ENCODE measurements at places on chromosomes 3 and 15.
A peak's percentile ranks its signal among the peaks of the same experiment; 100 is the strongest.

DNA sequence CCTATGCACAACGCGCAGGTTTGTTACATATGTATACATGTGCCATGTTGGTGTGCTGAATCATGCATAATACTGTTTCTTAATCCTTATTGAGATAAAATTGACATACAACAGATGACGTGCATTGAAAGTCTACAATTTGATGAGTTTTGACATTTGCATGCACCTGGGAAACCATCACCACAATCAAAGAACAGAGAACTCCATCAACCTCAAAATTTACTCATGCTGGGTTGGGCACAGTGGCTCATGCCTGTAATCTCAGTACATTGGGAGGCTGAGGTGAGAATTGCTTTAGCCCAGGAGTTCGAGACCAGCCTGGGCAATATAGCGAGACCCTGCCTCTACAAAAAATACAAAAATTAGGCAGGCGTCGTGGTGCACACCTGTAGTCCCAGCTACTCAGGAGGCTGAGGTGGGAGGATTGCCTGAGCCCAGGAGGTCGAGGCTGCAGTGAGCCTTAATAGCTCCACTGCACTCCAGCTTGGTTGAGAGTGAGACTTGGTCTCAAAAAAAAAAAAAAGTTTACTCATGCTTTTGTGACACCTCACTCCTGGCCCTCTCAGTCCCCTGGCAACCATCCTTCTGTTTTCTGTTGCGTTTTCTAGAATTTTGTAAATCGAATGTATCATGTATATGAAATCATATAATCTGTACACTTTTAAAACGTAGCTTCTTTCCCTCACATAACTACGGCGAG, 56.6 kb downstream of the BHLHE40 start:
- no peak for DNase-seq

GRCh38 chr3:69752241-69752640, 13.0 kb downstream of the MITF start:
- DNase-seq = no peak

GRCh38 chr3:30456264-30456663, 150.1 kb upstream of the TGFBR2 start:
- DNase-seq = no peak

DNA sequence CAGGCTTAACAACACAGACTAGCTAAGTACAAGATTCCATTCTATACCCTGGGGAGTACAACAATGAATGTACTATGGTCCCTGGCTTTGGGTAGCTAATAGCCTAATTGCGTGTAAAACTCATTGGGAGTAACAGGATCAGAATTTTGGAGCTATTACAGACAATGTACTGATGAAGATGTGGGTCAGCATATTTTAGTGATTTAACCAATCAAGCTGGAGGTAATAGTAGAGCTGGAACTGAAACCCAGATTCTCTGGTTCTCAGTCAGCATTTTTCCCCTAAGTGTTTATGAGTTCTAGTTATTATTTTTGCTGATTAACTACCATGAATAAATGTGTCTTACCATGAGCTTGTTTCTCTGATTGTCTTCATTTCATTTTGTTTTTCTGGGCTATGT, 578.7 kb downstream of the NLGN1 start:
- DNase-seq = no peak

DNA sequence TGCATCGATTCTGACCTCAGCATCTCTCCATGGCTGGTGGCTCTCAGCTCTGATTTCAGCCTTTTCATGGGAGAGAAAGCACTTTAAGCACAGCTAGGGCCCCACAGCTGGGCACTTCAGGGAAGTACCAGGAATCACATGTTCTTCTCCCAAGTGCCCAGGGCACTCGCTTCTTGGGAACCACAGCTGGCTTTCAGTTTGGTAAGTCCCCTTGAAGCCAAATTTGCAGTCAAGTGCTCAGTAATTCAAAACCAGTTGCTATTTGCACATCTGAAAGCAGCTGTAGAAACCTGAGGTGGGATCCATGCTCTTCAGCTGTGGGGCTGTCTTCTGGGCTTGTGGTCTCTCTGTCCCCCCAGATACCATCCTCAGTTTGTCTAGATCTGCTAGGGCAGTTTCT, 12.8 kb downstream of the GABRA5 start:
- DNase-seq = no peak

DNA sequence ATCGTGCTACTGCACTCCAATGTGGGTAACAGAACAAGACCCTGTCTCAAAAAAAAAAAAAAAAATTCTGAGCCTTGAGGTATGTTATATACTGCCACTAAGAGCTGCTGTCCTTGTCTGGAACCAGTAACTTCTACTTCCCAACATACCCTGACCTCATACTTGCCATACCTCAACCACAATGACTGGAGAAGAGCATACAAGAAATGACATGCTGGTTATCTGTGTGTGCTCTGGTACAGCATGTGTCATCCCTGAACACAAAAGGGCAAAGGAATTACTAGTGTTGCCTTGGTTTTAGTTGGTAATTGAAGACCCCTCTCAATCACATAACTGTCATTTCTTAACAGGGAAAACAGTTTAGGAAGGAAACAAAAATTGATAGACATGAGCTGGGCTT, 54.5 kb downstream of the MRPS25 start:
- DNase-seq = no peak

DNA sequence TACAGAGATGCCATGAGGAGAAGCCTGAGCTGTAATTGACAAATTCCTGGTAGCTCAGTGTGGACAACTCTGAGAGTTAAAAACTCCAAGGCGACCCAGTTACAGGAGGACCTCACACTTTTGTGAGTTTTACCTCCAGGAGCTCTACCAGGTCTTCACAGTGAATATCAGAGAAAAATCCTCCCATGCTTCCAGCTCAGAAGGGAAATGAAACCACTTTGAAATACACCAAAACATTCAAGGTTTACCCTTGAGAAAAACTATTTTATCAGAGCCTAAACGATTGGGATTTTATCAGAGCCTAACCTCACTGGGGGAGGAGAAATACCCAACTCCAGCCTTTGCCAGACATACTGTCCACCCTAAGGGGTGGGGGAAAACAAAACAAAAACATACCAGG, 52.4 kb downstream of the MCCC1 start:
- DNase-seq = no peak

- no peak for DNase-seq
Observed at GRCh38 chr3:117228466-117228865, 518.9 kb downstream of the TUSC7 start.

- DNase-seq = no peak
Observed at GRCh38 chr3:121793078-121793477, 41.8 kb downstream of the IQCB1 start.

- no peak for DNase-seq
Observed at GRCh38 chr3:33060609-33061337, 36.2 kb downstream of the GLB1 start.

DNA sequence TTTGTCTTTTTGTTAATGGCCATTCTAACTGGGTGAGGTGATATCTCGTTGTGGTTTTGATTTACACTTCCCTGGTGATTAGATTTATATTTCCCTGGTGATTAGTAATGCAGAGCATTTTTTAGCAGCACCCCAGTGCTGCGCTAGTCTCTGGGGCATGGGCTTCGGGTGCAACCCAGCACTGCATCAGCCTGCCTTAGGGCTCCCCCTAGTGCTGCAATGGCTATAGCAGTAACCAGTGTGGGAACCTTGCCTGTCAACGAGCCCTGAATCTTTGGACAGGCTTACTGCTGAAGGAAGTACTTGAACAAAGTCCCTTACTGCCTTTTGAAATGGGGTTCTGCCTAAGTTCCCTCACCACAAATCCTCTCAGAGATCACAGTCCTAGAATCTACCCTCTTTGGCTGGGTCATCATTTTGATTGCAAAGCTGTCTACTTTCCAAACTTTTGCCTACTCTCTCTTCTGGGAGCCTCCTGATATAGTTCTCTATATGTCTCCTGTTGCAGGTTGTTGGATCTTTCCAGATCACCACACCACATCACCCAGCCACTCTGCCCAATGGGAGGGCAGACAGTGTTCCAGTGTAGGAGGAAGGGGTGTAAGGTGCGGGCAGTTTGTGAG, 79.2 kb upstream of the CCNL1 start:
- peak; percentile 29 for DNase-seq

GRCh38 chr3:195081242-195081963, 189.6 kb downstream of the XXYLT1 start:
- no peak for DNase-seq

DNA sequence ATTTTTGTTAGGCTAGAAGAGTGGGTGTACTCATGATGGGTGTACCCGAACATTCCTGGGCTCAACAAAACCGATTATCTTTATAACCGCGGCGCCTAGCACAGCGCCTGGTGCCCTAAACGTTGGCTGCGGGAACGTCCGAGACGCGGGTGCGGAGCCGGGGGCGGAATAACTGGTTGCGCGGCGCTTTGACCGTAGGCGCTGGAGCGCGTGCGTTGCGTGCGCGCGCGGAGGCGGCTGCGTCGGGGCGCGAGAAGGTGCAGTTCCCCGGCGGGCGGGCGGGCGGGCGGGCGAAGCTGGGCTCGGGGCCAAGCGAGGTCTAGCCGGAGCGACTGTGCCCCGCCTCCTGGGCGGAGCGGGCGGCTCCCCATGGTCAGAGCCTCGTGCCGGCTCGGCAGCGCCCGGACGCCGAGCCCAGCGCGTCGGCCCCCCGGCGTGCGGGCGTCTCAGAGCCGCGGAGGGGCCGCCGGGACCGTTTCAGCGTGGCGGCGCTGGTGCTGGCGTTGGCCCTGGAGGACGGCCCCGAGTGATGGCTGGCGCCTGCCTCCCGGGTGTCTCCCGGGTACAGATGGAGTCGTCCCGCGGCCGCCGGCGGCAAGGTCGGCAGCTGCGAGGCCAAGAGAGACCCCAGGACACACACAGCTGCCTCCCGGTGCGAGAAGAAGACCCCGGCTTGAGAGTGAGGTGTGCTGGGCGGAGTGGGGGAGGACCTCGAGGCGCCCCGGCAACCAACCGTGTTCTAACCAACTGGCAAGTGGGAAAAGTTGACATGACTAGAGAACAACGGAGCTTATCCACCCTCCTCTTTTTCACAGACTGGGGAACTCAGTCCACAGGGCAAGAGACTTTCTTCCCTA, at the start of gene PLAAT1:
Gene PLAAT1, plus strand, starts transcription at position 373 of the 857 bp plus-strand sequence. CDS start 14,429 bp downstream, outside the sequence.
- DNase-seq = no peak

DNA sequence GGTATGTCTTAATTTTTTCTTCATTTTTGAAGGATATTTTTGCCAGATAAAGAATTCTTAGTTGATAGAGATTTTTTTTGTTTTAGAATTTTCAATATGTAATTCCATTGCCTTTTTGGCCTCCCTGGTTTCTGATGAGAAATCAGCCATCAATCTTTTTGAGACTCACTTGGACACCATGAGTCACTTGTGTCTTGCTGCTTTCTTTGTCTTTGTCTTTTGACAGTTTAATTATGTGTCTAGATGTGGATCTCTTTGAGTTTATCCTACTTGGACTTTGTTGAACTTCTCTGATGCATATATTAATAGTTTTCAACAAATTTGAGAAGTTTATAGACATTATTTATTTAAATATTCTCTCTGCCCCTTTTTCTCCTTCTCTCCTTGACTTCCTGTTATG, 34.7 kb upstream of the AQP9 start:
- DNase-seq = no peak

DNA sequence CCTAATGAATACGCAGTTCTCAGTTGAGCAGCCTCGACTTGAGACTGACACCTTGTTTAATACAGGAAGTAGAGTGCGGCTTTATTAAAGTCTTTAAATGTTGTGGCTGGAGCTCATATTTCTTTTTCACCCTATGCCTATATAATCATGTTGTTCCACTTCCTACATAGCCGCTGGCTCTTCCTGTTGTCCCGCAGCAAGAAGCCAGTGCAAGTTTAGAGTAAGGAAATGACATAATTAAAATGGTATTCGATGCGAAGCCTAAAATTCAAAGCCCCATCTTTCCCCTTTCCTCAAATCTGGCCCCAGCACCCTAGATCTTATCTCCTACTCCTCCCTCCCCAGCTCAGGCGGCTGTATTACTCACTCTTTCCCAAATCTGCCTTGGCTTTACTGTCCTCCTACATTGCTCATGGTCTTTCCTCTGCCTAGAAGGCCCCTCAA, 7.5 kb upstream of the PHLDB2 start:
- DNase-seq = no peak

DNA sequence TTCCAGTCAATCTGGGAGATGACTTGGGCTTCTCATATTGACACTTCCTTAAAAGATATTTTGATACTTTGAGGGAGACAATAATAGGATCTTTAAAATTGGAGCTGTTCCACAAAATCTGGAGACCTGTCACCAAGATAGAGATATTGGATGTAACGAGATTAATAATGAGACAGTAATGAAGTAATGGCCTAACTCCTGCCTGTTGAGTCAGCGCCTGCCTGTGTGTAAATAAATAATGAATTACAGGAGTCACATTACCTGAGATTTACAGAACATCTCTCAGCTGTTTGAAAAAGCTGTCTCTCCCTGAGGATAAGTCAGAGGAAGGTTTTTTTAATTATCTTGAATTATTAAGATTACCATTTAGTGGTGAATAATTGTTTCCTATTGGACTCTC, 43.8 kb upstream of the MITF start:
- DNase-seq = no peak

DNA sequence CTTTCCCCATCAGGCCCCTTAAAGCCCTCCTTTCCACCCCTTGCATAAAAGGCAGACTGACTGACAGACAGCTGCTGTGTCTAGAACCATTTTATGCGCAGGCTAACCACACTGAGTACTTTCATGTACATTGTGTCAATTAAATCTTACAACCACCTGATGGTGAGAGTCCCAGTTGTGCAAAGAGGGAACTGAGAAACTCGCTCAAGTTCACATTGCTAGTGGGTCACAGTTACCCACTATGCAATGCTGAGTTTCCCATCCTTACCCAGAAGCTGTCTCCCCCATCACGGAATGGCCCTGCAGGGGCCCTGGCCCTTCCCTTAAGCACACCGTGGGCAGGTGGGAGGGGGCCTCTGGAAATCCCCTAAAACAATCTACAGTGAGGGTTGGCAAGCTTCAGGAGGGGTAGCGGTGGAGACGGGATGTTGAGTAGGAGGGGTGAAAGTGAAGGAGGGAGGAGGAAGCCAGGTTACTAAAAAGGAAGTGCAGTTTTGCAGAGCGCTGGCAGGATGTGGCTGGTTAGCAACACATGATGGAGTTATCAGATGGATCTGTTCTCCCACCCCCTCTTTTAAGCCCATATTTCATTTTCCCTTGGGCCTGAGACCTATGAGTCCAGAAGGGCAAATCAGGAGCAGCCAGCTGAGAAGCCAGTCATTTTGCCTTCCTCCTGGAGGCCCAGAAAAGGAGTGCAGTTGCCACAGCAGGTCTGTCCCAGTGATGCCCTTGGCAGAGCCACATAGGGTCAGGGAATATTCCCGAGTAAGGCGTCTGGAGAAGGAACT, 30.0 kb downstream of the STARD5 start:
- peak; percentile 63 for DNase-seq

DNA sequence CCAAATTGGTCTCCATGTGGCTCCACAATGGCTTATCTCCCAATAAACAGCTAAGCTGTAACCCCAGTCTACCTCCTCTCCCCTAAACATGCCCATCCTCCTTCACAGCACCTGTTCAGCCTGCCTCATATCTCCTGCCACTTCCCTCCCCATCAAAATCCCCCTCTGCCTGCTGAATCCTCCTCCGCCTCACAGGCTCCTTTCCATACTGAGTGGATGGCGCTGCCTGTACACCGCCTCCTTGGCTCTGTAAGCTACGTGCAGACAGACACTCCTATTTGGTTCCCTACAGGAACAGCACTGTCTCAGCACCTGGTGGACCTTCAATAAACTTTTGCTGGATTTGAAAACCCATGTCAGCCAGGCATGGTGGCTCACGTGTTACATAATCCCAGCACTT, 53.7 kb downstream of the ADCY5 start:
- no peak for DNase-seq

All from stimulated activated CD4-positive, alpha-beta T cell treated with anti-CD3 and anti-CD28 coated beads, TNF-alpha, amount 100 ng/mL, for 1 hour (primary cell).